ENCODE measurements at places on chromosomes 7 and 10.

GRCh38 chr7:152881893-152882292, 122.3 kb downstream of the ACTR3B start:
- DNase-seq: no peak

- no peak for DNase-seq
Measured at GRCh38 chr10:95569368-95569767, 8.2 kb upstream of the SORBS1 start.

GRCh38 chr10:128526791-128527375, 400.7 kb upstream of the MKI67 start:
- no peak for DNase-seq

- no peak for DNase-seq
Measured at GRCh38 chr7:73539709-73540108, 17.6 kb upstream of the BAZ1B start.

GRCh38 chr10:80110986-80111385, 21.5 kb upstream of the PLAC9 start:
- DNase-seq: no peak

GRCh38 chr10:49539320-49539885, 482 bp upstream of the ERCC6 start:
- peak; percentile 23 for DNase-seq

- DNase-seq: no peak
Measured at GRCh38 chr10:101346177-101346576, 7.8 kb upstream of the BTRC start.

GRCh38 chr7:82289889-82290288, 153.7 kb downstream of the CACNA2D1 start:
- DNase-seq: no peak

- DNase-seq: no peak
Measured at GRCh38 chr10:90417476-90418210, 440.2 kb downstream of the HTR7 start.

GRCh38 chr7:30974605-30975255, 11.0 kb downstream of the GHRHR start:
- DNase-seq: peak; percentile 21

DNA sequence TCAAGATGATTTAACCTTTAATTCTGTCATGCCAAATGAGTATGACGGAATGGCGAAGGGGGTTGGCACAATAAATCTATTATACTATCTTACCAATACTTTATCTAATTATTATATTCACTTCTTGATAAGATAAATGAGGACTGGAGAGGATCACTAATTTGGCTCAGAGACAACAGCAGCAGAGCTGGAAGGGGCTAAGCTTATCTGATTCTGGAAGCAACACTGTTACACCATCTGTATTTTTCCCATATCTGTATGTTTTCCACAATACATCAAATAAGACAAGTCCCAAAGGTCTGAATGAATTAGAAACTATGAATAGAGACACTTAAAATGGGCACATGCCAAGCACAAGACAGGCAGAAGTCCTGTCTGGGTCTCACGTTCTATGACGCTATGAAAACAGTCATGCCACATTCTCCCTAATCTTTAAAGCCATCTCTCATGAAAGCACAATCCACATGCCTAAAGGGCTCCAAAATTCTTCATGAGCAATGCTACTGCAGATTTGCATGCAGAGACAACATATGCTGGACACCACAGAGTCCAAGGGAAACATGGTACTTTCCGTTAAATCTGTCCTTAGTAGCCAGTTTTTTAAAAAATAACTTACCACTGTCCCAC, 88.3 kb downstream of the SLC25A13 start:
- DNase-seq: no peak

GRCh38 chr7:100163871-100164270, 4.5 kb downstream of the GAL3ST4 start:
- no peak for DNase-seq

DNA sequence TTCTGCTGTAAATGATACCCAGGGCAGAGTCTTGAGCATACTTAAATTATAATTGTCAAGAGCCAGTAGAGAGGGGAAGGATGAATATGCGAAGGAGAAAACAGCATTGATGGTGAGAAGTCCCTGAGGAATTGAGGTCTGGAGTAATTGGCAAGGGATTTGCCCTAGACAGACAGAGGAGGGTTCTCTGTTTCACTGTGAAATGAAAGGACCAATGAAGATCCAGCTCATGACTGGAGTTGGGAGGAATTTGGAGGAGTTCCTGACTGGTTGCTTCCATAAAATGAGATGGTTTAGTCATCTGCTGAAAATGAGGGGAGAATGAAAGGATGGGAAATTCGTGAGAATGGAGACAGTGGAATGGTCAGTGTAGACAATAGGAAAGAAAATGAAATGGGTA, 6.8 kb downstream of the PRPF18 start:
- DNase-seq: no peak
